ENCODE measurements at places on chromosomes 5 and 9.

GRCh38 chr5:109529520-109529919, 119.7 kb upstream of the PJA2 start:
- DNase-seq, result peak; percentile 43

DNA sequence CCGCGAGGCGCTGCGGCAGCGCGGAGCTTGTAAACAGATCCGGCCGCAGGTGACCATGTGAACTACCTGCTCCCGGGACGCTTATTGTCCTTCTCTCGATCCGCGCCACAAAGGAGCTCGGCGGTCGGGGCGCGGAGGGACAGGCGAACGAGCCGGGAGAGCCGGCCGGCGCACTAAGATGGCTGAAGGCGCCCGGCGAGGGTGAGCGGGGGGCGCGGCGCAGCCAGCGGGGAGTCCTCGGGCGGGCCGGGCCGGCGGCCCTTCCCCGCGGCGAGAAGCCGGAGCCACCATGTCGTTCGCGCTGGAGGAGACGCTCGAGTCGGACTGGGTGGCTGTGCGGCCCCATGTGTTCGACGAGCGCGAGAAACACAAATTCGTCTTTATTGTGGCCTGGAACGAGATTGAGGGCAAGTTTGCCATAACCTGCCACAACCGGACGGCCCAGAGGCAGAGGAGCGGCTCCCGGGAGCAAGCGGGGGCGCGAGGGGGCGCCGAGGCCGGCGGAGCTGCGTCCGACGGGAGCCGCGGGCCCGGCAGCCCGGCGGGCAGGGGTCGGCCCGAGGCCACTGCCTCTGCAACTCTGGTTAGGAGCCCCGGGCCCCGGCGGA, 535 bp downstream of the JMY start:
- DNase-seq, result no peak

DNA sequence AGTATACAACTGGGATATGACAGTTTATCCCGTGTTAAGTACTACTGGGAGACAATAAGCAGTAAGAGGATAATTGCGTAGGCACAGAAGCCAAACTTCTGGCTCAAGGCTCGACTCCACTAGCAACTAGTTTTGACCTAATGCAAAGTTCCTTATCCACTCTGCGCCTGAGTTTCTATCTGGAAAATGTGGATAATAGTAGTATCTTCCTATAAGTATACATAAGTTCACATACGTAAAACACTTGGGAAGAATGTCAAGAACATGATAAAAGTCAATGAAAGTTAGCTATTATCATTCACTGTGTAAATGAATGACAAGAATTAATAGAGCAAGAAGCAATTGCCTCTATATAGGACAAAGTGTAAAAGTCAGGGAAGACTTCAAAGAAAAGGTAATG, 45.7 kb downstream of the FTMT start:
- no peak for DNase-seq

DNA sequence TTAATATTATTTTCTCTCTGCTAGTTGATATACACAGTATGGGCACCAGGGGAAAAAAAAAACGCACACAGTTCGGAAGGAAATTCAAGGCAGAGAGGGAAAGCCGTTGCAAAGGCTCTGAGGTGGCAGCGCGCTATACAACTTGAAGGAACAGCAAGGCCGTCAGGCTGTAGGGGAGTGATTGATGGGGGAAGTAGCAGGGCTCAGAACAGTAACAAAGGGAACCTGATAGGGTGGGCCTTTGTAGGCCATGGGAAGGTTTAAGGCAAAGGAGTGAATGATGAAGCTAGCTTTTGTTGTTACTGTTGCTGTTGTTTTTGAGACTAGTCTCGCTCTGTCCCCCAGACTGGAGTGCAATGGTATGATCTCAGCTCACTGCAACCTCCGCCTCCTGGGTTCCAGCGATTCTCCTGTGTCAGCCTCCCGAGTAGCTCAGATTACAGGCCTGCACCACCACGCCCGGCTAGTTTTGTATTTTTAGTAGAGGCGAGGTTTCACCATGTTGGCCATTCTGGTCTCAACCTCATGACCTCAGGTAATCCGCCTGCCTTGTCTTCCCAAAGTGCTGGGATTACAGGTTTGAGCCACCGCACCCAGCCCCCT, 27.0 kb downstream of the AQP7 start:
- DNase-seq, result no peak

DNA sequence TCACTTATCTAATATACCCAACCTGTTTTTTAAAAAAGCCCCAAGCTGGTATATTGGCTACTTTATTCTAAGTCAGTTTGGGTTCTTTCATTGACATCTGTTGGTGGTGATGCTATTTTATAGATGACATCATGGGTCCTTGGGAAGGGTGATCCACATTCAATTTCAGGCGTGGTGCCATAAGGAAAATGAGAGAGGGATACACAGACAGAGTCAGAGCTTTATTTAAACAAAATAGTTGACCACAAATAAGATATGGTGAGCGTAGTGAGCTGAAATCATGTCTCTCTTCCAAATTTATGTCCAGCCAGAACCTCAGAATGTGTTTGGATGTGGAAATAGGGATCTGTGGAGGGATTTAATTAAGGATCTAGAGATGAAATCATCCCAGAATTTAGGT, 302.4 kb downstream of the MAT2B start:
- DNase-seq, result peak; percentile 57

GRCh38 chr5:16784843-16785791, 151.0 kb downstream of the MYO10 start:
- DNase-seq, result peak; percentile 19

DNA sequence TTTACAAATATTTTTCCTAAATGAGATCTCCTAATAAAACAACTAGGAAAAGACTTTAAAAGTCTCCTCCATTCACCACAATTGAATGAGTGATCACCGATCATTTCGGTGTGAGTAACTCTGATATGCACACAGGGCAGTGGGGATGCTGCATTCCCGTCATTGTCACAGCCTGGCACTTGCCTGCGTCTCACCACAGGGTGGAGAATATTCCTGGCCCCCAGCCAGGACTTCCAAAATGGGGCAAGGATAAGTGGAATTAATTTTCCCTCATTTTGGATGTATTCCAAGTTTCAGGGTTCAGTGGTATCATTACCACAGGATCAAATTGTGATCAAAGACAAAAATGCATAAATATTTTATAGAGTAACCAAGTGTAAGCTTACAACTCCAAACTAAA, 107.1 kb downstream of the CTNND2 start:
- no peak for DNase-seq

GRCh38 chr9:100375658-100376057, 22.9 kb upstream of the TEX10 start:
- DNase-seq, result no peak

GRCh38 chr9:125745018-125745417, 2.2 kb upstream of the PBX3 start:
- peak; percentile 53 for DNase-seq

Data from fibroblast of upper back skin (primary cell).